ENCODE measurements at places on chromosomes 1 and 21.

DNA sequence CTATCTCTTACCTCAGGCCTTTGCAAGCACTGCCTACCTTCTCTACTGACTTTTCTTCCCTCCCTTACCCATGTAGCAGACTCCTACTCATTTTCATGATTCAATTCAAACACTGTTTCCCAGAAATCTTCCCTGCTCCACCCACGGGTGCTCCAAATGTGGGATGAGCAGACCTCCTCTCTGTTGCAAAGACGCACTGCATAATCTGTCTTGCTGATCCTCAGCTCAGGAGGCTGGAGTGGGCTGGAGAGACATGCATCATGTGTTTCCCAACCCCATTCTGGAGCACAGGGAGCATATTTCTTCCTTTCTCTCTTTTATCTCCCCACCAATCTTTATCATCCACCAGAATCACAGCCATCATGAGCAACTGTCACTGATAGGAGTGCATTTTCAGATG, 459.9 kb upstream of the NFIA start:
- DNase-seq = no peak

DNA sequence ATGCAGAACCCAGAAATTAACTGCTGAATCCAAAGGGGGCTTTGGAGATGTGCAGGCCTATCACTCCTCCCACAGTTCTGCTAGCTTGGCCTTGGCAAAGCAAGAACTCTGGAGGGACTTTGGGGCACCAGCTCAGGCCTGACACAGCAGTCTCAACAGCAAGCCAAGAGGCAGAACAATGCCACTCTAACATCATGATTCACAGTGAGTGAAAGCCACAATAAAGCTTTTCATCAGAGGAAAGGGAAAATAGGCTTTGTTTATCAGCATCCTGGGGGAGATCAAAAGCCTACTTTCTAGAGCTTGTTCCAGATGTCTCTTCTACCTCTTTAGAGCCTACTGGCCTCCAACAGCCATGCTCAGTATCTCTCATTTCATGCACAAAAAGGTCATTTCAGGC, 283.4 kb downstream of the KCNH1 start:
- no peak for DNase-seq

DNA sequence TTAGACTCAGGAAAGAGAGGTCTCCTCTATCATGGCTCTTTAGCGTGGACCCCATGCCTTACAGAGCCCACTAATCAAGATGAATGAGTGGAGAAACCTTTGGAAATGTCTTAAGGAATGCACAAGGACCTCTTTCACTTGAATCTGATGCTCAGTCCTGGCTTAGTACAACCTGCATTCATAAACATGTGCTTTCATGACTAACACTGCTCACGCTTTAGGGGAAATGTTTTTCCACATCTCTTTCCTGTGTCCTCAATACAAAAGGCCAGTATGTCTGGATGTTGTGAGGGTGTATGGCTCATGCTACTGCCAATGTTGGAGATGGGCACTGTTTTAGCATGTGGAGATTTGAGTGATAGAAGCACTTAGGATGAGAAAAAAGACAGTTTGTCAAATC, 14.2 kb upstream of the GNG12 start:
- DNase-seq = no peak

- no peak for DNase-seq
Observed at GRCh38 chr1:244614113-244614836, 38.7 kb upstream of the DESI2 start.

GRCh38 chr1:180572760-180573159, 14.0 kb downstream of the OVAAL start:
- DNase-seq = no peak

GRCh38 chr1:41343790-41344699, 17.2 kb upstream of the FOXO6 start:
- peak; percentile 52 for DNase-seq

- no peak for DNase-seq
Observed at GRCh38 chr1:82565146-82565545, 764.4 kb downstream of the ADGRL2 start.

DNA sequence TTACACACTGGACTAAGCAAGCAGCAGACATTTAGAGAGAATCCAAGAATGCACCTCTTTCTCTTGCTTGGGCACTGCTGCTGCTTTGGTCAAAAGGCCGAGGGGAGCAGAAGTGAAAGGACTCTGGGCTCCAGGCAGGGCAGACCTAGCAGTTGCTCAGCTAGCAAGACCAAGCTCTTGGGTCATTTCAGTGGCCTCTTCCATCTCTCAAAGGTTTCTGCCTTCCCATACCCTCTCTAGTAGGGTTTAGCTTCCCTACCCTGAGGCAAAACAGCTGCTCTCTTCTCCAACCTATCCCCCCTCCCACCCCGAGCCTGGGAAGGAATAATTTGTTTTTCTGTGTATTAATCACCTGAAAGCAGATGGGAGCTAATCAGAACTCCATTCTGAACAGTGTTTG, 25.8 kb downstream of the TFAP2E start:
- DNase-seq = no peak

DNA sequence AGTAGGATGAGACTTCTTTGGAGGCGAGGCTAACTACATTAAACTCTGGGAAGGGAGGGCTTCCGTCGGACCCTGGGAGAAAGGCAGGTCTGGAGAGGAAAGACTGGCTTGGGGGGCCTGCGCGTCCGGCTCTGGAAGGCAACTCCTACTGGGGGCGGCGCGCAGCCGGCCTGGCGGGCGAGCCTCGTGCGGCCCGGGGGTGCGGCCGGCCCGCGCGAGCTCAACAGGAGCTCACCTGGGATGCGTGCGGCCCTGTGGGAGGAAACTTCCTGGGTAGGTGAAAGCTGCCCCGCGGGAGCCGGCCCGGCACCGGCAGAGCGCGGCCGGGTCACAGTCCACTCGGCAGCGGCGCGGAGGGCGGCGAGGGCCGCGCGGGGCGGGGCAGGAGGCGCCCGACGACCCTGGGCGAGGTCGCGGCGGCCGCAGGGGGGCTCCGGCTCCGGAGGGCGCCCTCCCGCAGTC, 449 bp downstream of the EPS15 start:
- no peak for DNase-seq

DNA sequence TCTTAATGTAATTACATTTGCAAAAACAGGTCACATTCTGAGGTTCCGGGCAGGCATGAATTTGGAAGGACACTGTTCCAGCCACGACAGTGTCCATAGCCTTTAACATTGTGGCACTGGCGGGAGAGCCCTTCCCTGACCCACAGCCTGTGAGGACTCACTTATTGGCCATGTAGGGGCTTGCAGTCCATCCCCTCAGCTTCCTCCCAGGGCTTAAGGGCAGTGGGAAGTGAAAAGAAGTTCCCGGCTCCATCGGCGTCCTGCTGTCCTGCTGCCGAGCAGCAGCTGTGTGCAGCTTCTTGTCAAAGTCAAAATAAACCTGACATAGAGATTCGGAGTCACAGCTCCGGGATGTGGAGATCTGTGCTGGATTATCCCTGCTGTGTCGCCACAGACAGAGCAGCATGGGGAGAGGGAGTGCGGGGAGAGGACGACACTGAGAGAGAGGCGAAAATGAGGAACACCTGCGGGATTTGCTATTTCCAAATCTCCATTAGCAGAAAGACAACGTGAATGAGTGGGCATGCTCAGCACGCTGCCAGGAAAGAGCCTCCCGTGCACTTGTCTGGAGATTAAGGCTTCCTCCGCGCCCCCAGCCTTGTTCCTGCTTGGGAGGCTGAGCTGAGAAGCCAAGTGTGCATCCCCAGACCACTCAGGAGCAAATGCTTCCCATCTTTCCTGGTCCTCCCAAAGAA, 260.3 kb downstream of the ASTN1 start:
- no peak for DNase-seq

GRCh38 chr1:110148961-110149360, 1.3 kb upstream of the SLC6A17 start:
- DNase-seq = peak; percentile 10

- DNase-seq = no peak
Observed at GRCh38 chr21:28971171-28971570, 21.5 kb downstream of the LTN1 start.

DNA sequence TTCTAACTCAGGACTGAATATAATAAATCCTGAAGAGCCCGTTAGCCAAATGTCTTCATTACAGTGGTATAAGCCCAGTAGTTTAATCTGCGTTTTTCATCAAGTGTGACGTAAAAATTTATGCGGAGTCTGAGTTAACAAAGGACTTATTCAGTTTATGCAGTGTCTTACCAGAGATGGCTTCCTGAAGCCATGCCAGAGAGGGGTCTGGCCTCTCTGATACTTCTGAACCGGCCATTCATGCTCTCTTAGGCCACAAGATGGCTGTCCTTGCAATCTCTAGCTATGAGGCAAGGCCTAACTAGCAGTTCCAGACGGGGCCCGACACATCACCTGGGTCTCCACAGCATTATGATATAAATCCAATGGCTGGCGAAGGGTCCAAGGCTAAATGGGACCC, 101.4 kb downstream of the TEX35 start:
- no peak for DNase-seq

DNA sequence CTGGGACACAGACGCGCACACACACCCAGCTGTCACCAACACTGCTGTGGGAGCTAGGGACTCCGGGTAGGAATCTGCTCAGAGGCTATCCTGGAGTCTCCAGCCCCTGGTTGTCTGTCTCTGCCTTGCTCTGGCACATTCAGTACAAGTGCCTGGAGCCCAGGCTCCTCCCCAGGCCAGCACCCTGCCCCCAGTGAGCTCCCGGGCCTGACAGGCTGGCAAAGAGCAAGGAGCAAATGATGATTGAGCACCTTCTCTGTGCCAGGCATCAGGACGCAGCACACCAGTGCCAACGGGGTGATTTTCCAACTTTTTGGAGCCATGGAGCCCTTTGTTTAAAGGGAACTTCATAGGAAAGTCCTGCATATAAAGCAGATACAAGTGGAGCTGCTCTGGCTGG, 6.5 kb downstream of the CNTN2 start:
- DNase-seq = no peak

GRCh38 chr1:8463144-8463927, 145.4 kb downstream of the SLC45A1 start:
- DNase-seq = peak; percentile 47

DNA sequence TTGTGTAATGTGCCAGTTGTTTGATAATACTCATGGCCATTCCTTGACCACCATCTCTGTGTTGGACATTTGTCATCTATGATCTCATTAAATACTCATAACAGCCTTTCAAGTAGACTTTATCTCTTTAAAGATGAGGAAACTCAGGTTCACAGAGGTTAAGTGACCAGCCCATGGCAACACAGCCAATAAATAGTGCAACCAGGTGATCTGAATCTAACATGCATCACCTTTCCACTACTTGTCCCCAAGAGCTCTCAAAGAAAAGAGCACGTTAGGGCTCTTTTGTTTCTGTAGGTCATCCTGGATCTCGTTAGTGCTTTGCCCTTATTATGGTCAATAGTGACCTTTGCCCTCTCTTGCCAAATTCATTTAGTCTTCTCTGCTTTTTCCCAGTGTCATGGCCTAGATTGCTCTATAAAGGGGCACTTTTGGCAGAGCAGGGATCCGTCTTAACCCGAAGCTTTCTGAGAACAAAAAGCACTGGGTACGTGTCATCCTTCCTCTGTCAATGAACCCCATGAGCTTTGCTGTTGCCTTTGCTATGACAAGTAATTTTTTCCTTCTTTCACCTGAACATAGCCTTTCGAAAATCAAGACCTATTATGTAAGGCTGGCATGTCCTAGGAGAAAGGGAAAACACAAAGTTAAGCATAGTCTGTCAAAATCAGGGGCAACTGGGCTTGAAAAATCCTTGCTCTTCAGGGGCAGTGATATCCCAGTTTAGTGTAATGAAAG, 88.0 kb upstream of the PLXNA2 start:
- no peak for DNase-seq

DNA sequence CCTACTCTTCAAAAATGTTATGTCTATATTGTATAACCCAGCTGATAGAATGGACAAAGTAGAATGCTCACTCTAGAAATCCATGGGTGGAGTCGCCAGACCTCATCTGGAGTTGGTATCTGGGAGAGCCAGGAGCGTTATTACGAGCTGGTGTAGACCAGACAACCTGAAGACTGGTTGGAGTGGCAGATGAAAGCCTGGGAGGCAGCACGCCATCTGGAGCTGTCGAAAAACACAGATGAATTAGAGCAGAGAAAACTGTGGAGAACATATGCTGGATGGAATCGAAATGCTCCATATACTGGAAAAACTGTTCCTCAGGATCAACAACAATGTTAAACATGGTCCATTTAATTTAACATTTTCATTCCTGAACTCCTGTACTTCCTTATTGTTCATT, 333.6 kb downstream of the KCTD3 start:
- DNase-seq = no peak

DNA sequence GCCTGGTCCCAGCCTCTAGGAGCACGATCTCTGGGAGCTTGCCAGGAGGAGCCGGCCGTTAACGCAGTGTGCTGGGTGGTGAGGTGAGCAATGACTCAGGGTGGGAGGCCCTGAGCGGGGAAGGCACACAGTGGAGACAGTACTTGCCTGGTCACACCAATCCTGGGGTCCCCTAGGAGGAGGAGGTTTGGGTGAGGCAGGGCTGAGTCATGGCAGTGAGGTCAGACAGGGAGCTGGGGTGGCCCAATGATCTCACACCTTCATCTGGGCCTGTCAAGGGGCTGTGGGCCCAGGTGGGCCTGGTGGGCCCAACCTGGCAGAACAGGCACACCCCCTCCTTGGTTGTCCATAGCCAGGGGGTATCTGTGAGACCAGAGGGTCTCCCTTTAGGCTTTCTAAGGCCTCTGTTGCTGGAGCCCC, 8.6 kb upstream of the EDN2 start:
- DNase-seq = no peak

DNA sequence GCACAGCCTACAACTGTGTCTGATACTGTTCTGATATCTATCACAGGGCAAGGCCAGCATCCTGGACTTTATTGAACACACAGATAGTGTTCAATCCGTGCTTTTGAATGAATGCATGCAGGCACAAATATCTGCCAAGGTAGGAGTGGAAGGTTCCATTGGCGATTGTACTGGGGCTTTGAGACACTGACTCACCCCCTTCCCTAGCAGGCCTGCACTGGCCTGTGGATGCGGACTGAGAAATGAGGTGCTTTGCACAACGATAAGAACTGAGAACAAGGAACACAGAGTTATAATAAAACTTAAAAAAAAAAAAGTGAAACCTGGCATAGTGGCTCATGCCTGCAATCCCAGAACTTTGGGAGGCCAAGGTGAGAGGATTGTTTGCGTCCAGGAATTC, 62.4 kb upstream of the NGF start:
- no peak for DNase-seq

GRCh38 chr1:17053086-17053684, 647 bp downstream of the SDHB start:
- DNase-seq = peak; percentile 7

DNA sequence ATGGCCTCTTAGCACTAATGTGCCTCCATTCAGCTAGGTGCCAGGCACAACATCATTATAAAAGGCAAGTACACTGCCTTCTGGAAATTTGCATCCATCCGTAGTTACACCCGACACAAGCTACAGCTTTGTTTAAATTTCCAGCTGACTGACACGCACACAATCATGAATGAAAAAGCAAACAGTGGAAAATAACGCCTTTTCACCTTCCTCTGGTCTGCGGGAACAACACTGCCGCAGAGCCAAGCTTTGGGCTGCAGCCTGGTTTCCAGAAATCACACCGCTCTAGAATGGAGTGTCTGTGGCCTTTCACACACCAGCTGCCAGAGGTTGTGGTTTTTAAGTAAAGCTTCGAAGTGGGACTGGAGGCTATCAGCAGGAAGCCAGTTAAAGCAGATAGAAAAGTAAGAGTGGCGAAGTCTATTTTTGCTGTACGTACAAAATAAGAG, 142.8 kb upstream of the COA6 start:
- DNase-seq = peak; percentile 54

GRCh38 chr21:42405064-42406013, 1.6 kb downstream of the UBASH3A start:
- no peak for DNase-seq

- DNase-seq = no peak
Observed at GRCh38 chr1:193348091-193348768, 161.8 kb upstream of the B3GALT2 start.

Measured in KBM-7 (cell line).